ENCODE measurements at places on chromosomes 2 and 18. TPM values are rescaled to one million over a fixed set of nuclear protein-coding genes. Genes with fewer than 3 reads are reported as not detected.
A peak's percentile ranks its signal among the peaks of the same experiment; 100 is the strongest.

ZFP36L2 gene
- 36.2 TPM for total RNA-seq

DNA sequence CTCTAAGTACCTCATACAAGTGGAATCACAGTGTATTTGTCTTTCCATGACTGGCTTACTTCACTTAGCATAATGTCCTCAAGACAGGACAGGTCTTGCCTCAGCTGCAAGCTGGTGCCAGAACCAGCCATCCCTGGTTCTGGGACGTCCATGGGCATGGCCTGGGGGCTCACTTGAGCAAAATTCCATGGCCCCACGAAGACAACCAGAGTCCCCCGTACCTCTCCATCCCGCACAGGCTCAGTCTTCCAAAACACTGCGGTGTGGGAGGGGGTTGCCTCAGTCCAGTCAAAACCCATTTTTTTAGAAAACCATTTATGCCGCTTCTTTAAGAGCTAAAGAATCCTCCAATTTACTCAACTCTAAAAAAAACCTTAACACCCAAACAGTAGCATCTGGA lies 21.7 kb upstream of the CABLES1 start:
- DNase-seq: no peak

GALNT13 gene
- total RNA-seq: 0.38 TPM

GRCh38 chr2:8432706-8433336 lies 249.0 kb upstream of the ID2 start:
- no peak for DNase-seq

TMEM214 gene
- total RNA-seq: 34.5 TPM

- DNase-seq: no peak
These were observed 103.2 kb downstream of the KLHL14 start for GRCh38 chr18:32669549-32670165.

DNA sequence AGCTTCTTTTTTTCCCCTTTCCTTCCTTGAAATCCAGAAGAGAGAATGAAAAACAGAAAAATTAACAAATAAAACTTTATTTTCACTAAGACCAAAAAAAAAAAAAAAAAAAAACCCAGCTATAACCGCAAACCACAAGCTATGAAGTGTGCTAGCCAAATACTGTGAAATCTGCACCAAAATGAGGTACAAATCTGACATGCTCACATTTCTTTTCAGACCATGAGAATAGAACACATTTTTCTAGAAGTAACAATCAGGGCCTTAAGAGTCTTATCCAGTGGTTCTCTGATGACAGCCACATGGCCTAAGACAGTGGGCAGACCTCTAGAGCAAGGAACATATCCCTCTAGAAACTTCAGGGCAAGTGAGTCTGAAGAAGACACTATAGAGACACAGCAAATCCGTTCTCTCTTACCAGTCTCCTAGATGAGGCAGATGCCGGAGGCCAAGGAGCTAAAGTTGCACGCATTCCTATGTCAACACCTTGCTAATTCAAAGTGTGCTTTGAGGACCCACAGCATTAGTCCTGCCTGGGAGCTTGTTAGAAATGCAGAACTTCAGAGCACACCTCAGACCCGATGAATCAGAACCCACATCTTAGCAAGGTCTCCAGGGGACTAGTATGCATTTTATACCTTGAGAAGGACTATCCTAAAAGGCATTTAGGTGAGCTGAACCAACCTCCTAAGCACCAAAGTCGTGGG lies 317.1 kb downstream of the MYCN start:
- no peak for DNase-seq

DNA sequence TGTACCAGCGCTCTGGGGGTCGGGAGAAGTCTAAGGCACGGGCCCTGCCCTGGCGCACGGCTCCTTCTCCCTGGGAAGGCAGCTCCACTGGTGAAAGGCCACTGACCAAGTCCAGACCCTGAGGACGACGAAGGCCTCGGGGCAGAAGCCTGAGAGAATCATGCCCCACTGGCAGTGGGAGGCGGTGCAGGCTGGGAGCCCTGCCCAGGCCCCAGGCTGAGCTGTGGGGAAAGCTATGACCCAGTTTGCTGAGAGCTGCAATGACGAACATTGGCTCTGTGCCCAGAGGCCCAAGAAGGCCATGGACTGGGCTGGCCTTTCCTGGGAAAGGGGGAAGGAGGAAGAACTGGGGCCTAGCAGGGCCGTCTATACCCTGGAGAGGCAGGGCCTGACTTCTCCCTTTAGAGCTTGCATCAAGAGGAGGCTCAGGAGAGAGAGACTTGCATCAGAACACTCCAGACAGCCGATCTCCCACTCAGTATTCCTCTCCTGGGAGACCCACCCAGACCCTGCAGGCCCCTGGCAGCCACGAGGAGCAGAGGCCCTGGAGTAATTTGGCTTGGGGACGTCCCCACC lies 32.9 kb downstream of the HS1BP3 start:
- peak; percentile 32 for DNase-seq

DNA sequence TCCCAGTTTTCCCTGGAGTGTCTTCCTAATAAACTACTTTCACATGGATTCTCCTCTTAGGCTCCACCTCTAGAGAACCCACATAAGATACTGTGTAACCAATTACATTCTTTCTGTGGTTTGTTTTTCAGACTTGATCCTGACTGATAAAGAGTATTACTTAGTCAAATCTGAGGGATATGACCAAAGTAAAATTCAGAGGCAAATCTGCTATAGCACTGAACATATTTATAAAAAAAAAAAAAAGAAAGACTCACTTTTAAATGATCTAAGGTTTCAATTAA lies 13.9 kb downstream of the CKAP2L start:
- DNase-seq: no peak

SGPP2 gene
- total RNA-seq: 39.3 TPM

- no peak for DNase-seq
These were observed 18.6 kb downstream of the COLEC11 start for GRCh38 chr2:3613524-3613905.

DNA sequence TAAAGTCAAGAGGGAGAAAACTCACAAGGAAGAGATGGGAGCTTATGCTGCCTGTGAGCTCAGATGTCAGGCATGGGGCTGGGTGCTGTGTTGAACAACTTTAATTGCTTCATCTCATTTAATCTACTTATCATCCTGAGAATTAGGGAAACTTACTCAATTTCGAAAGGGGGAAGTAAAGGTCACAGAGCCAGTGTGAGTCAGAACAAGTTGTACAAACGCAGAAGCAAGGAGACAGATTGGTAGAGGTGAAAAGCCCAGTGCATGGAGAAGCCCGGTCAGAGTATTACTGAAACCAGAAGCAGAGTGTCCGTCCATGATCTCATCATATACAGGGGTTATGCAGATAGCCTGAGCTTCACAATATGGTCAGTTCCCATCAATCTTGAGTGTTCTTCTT lies 281.1 kb upstream of the POU3F3 start:
- DNase-seq: no peak

DNA sequence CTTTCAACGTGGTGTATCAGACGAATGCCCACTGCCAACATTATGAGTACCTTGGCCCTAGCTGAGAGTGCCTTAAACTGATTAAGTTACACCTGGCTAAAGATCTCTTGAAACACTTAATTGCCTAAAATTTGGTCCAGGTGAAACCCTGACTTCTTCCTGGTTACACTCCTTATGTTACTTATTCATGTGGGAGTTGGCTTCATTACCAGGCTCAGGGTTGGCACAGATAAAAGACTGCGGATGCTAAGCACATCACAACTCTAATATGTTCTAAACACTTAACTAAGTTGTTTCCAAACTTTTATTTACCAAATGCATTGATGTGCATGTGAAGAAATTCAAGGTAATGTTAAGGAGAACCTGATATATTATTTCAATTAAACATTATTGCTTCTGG lies 298.9 kb downstream of the TCF4 start:
- DNase-seq: no peak

GRCh38 chr2:127003070-127003800 lies 103.7 kb downstream of the BIN1 start:
- no peak for DNase-seq

- DNase-seq: no peak
These were observed 8.4 kb downstream of the POMC start for GRCh38 chr2:25159949-25160348.

ABCB11 gene
- total RNA-seq: 0.18 TPM

G6PC2 gene
- not detected for total RNA-seq

DNA sequence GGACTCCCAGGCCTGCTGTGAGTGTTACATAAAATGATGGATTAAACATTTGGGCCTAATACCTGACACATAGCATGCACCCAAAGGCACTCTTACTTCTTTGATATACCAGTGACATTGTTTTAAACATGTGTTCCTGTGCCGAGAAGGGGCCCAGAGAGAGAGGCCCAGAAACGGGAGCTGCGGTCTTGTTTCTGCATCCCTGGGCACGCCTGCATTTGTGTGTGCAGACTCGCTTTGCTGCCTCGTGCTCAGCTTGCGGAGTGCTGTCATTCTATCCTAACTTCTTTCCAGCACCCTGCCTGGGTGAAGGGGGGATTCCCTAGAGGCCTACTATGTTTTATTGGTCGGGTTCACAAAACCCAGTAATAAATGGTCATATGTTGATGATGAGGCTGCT lies 666.2 kb upstream of the HS6ST1 start:
- no peak for DNase-seq

CCDC150 gene
- total RNA-seq: 10.1 TPM
